Foreskin melanocyte (primary cell): ENCODE measurements at places on chromosomes 7 and 10.

GRCh38 chr7:101952355-101953247, 135.2 kb downstream of the CUX1 start:
- no peak for DNase-seq

DNA sequence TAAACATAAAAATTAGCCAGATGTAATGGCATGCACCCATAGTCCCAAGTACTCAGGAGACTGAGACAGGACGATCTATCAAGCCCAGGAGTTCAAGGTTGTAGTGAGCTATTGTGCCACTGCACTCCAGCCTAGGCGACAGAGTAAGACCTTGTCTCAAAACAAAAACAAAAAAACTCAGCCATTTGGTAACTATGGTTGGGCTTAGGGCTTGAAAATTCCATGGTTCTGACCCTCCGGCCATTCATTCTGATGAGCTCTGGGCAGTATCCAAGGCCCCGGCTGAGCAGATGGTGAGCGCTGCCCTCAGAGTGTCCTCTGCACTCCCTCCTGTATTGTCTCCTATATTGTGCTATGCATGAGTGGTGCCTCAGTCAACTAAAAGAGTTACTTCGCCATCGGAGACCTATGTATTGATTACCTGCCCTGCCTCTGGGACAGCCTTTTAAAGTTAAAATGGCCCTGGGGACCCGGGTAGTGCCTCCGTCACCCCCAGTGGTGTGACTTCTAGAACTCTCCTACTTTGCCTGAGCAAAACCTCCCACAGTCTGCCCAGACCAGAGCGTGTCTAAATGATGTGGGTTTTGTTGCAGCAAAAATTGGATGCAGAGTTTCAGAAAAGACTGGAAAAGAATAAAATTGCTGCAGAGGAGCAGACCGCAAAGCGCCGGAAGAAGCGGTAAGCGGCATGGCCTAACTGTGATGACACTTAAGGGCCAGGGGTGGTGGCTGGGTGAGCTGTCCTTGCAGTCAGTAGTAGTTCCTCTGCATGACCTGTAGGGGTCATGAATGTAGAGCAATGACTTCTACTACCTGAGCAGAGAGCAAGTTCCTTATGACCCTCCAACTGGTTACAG, 8.1 kb downstream of the PRKRIP1 start:
- no peak for DNase-seq

- no peak for DNase-seq
These were observed 17.9 kb downstream of the EBF3 start for GRCh38 chr10:129945941-129946760.

GRCh38 chr10:35390843-35391152, 54.5 kb downstream of the CCNY start:
- DNase-seq = no peak

DNA sequence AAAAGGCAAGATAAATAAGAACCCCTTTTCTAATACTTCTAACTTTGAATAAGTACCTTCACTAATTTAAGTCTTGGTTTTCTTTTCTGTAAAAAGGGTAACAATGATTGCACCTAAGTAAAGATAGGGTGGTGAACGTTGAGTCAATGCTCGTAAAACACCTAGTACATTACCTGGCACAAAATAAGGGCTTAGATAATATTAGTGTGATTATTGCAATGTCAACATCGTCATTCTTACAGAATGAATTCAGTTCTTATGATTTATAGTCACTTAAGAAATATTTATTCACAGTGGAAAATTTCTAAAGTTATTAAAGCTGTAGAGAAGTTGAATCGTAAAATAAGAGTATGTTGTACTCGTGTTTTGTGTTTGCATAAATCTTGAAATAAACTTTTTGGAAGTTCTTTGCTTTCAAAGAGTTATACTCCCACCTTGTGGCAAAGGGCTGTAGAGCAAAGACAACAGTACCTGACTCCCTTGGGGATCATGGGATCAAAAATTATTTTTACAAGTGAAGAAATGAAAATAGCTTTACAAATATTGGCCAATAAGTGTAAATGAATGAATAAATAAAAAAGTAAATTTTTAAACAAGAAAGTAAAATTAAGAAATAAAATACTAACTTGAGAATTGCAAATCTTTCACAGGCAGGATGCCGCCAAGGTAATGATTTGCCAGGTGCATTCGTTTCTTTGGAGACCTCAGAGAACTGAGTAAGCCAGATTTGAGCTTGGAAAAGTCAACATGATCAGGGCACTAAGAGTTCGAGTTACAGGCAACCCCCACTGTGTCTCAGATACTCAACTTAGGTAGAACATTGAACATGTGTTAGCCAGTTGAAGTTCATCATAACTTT, 285.8 kb upstream of the CACNA2D1 start:
- DNase-seq = no peak

GRCh38 chr10:121085367-121085766, 234.2 kb downstream of the WDR11 start:
- DNase-seq = no peak

DNA sequence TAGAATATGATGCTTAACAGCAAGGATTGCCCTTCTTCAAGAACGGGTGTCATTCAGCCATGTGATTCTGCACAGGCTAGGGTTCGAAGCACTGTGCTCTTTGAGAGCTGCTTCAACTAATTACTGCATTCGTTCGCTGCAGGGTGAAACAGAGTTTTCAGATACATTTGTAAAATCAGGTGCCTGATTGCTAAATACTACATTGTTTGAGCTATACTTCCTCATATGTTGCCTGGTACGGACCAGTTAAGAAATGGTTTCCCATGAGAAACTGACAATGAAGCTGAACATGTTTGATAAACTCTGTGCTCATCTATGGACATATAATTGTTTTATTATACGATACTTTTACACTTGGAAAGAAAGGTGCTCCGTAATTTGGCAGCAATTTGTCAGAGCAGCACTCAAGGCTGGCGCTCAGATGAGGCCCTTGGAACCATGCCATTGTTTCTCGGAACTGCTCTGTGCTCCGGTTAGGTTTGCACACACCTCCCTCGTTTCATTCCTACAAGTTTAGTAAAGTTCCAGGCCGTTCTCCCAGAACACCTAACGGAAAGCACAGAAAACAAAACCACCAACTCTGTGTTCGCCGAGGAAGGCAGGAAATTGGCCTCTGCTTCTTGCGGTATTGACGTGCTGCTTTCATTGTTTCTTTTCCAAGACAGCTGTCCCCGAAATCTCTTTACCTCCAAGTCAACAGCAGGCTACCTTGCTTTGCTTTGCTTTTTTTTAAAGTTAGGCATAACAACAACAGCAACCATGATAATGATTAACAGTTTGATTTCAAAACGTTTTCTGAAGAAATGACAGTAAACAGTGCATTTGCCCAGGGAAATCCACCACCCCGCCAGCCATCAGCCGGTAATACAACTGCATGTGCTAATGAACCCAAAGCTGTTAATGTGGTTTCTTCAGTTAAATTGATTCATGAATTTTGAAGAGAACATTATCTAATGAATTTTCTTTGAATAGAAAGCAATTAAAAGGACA, 206.9 kb downstream of the EBF3 start:
- DNase-seq = no peak

GRCh38 chr7:93145354-93145753, 2.8 kb downstream of the SAMD9L start:
- DNase-seq = no peak

- DNase-seq = no peak
These were observed at the start of gene SPOCK2 for GRCh38 chr10:72087969-72088888. Gene SPOCK2 (minus strand): TSS chr10:72088551. CDS start chr10:72088328, 223 bp downstream.

DNA sequence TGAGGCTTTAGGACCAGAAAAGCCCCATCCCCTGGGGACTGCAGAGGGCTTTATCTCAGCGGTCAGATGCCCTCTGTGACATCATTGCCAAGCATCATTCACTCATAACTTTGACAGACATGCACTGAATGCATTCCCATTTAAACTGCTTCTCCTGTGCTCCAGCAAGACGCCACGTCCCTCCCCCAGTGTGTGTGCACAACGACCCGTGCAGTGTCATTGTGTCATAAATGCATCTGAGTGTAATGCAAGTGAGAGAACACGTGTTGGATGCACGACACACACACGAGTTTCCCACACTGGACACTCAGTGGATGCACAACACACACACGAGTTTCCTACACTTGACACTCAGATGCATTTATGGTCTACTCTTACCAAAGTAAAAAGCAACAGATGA, 337.9 kb downstream of the PTPRN2 start:
- no peak for DNase-seq

- DNase-seq = peak; percentile 11
These were observed at the start of gene FAM13C for GRCh38 chr10:59362144-59362958. Gene FAM13C (minus strand): TSS chr10:59362549. CDS start chr10:59362460, 89 bp downstream.
